ENCODE measurements at places on chromosomes 7 and 10. TPM values are rescaled to one million over a fixed set of nuclear protein-coding genes. Genes with fewer than 3 reads are reported as not detected.

- H3K4me3 ChIP-seq = no peak overlapping the region
- H3K4me1 ChIP-seq = peaks cover 19% of the 10 kb centered on the region
- peaks cover 8% of the 10 kb centered on the region for H3K36me3 ChIP-seq
- no peaks in the 10 kb centered on the region for H3K27me3 ChIP-seq
- H3K27ac ChIP-seq = no peak overlapping the region
These were observed 82.6 kb downstream of the CPEB3 start for GRCh38 chr10:92208157-92208720.

DNA sequence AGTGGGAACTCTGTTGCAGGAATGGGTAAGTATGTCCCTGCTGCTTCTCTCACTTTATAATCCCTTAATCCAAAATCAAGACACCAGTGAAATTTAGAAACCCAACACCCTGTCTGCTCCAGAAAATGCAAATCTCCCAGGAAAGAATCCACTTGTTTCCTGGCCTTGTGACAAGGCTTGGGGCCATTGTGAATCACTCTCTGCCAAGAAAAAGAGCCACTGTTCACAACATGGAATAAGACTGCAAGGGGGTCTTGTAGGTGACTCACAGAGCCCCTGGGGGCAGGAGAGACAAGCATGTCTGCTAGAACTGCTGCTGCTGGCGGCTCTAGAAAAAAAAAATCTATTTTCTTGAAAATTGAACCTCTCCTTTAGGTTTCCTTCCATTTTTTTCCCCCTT, 191.2 kb downstream of the SORCS1 start:
- no peaks in the 10 kb centered on the region for H3K36me3 ChIP-seq
- no peaks in the 10 kb centered on the region for H3K4me1 ChIP-seq
- H3K4me3 ChIP-seq = no peak overlapping the region
- H3K27ac ChIP-seq = no peak overlapping the region
- no peak for DNase-seq

- H3K27me3 ChIP-seq = peaks cover 3% of the 10 kb centered on the region
- H3K36me3 ChIP-seq = no peaks in the 10 kb centered on the region
- no peak overlapping the region for H3K27ac ChIP-seq
These were observed 6.0 kb downstream of the LIPN start for GRCh38 chr10:88765816-88766215.

Gene INHBA
- total RNA-seq = not detected

Gene OR2A42
- total RNA-seq = not detected

DNA sequence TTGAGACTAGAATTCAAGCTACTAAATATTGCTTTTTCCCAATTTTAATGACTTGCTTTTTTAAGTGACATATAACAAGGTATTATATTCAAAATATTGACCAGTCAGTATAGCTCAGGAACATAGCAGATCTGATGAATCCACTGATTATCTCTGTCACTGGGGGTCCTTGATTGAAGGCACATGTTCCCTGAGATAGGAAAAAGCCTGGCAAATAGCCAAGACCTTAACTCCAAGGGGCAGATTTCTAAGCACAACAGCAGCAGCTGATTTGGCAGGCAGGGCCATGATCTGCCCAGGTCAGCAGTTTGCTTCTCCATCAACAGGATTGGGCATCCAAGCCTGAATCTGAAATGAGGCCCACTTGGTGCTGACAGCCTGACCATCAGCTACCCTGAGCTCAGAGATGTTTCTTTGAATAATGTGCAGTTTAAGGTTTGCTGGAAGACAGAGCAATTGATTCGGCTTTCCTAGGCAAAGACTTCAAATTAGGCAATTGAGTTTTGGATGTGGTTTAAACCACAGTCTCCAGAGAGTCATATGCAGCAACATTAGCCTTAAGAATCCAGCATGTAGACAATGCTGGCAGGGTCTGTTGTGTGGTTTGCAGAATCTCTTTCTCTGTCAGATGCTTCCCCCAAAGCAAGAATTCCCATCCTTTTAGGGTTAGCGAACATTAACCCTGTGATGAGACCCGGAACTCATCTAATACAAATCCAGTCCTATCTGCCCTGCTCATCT, 352.6 kb downstream of the ADRA2A start:
- H3K4me1 ChIP-seq = no peaks in the 10 kb centered on the region
- no peak overlapping the region for H3K4me3 ChIP-seq
- H3K27ac ChIP-seq = no peak overlapping the region
- no peaks in the 10 kb centered on the region for H3K27me3 ChIP-seq
- no peak for DNase-seq

Gene LRRC4
- total RNA-seq = not detected

Gene SPDYE16
- total RNA-seq = 0.52 TPM

All from activated CD8-positive, alpha-beta memory T cell treated with anti-CD3 and anti-CD28 coated beads, Interleukin-2, amount 10 ng/mL, durations not matched to agents 7 days and 5 days (primary cell).